ENCODE measurements at places on chromosomes 1 and 21.

- no peak for DNase-seq
Observed at GRCh38 chr1:199684686-199685273, 342.7 kb upstream of the NR5A2 start.

GRCh38 chr21:46028573-46029091, 47.1 kb downstream of the COL6A1 start:
- no peak for DNase-seq

GRCh38 chr1:87398641-87399040, 70.0 kb downstream of the LMO4 start:
- DNase-seq: no peak

- DNase-seq: no peak
Observed at GRCh38 chr1:227741166-227741870, 6.1 kb downstream of the SNAP47 start.

DNA sequence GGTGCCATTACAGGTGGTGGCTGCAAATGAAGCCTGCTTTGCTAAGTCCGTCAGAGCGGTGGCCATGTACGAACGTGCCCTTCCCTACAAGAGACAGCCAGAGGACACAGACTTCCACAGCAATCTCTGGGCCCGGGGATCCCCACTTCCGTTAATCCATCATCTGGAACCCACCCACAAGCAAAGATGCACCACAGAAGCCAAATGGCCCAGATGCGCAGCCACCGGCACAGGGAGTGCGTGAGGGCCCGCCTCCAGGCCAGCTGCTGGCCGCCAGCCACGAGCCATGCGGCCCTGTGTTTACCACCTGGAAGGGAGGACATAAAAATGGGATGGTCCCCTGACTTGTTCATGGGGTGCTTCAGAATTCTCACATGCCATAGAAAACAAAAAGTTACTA, 22.1 kb downstream of the MRAP start:
- DNase-seq: no peak

GRCh38 chr1:157496121-157496526, 56.2 kb downstream of the FCRL5 start:
- DNase-seq: no peak

GRCh38 chr1:183834568-183834967, 29.6 kb downstream of the RGL1 start:
- DNase-seq: no peak

- no peak for DNase-seq
Observed at GRCh38 chr1:201059401-201059800, 35.9 kb upstream of the KIF21B start.

DNA sequence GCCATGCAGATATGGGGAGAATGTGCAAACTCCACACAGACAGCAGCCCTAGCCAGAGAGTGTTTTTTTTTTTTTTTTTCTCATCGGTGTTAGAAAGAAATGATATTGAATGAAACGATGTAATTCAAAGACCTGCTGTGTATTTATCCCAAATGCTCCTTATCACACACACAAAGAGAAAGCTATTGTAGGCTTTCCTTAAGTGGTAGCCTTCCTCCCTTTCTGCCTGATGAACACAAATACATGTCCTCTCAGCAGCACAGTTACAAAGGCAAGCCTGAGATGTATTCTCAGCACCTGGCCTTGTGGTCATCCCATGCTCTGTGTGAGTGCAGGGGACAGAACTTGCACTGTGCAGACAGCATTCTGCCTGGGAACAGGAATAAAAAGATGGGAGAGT, 93.8 kb downstream of the PLPPR5 start:
- no peak for DNase-seq

DNA sequence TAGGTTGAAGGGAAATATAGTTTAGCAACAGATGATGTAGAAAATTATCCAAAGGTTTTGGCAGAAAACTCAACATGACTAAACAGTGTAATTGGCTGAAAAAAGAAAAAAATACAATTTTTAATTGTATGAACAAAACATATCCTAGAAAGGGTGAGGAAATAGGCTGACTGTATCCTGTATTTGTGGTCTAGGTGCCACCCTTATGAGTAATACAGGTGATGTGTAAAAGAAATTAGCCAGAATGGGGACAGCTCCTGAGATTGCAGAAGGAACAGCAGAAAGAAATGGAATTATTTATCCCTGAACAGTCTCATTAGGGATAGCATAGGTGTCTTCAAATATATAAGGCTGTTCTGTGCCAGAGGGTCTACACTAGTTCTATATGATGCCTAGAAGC, 24.6 kb downstream of the DNASE2B start:
- DNase-seq: no peak

DNA sequence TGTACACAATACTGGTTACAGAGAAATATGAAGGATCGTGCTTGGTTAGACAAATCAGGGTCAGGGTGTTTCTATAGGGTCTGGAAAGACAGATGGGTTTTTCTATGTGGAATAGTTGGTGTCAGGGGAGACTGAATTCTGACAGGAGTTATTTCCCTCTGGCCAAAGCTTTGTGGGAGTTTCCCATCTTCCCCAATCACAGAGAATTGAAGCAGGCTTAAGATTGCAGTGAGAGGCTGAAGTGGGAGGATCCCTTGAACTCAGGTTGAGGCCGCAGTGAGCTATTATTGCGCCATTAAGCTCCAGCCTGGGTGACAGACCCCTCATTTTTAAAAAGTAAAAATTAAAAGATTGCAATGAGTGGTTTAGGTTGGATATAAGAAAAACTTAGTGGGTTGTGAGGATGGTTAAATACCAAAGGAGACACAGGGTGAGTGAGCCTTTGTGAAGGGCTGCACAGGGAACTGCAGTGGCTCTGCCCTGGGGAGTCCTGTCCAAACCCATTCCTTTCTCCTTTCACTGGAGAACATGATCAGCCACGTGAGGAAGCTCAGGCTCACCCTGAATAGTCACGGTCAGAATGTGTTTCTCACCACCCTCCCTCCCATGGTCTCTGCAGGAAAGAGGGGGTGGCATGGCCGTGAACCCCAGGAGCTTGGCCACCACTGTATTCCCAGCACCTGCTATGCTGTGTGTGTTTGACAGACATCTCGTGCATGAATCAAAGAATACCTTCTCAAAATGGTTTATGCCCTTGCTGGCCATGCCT, 101.2 kb downstream of the INTS7 start:
- no peak for DNase-seq

- no peak for DNase-seq
Observed at GRCh38 chr1:2052756-2053155, 2.5 kb downstream of the PRKCZ start.

- DNase-seq: no peak
Observed at GRCh38 chr1:156767879-156768604, 707 bp downstream of the PRCC start.

DNA sequence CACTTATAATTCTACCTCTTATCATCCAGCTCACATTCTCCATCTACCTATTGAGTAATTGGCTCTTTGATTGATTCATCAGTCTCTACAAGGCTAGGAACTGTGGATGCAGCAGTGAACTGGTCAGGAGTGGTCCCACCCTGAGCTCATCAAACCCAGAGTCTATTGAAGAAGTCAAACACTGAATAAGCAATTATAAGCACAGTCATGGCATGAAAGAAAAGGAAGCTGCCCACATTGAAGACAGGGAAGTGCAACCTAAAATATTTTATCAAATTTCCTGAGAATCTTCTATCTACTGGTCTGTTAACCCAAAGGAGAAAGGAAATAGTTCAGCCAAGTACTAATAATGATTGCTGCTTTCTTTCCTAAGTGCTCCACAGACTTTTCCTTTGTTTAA, 35.7 kb downstream of the ACP6 start:
- no peak for DNase-seq

GRCh38 chr1:19445417-19446342, 39.7 kb downstream of the CAPZB start:
- DNase-seq: no peak

- no peak for DNase-seq
Observed at GRCh38 chr1:154741741-154742495, 128.2 kb downstream of the KCNN3 start.
